Stimulated activated CD8-positive, alpha-beta memory T cell treated with anti-CD3 and anti-CD28 coated beads, Interleukin-7, amount 100 ng/mL, for 1 hour (primary cell): ENCODE measurements at places on chromosomes 7 and 10.

DNA sequence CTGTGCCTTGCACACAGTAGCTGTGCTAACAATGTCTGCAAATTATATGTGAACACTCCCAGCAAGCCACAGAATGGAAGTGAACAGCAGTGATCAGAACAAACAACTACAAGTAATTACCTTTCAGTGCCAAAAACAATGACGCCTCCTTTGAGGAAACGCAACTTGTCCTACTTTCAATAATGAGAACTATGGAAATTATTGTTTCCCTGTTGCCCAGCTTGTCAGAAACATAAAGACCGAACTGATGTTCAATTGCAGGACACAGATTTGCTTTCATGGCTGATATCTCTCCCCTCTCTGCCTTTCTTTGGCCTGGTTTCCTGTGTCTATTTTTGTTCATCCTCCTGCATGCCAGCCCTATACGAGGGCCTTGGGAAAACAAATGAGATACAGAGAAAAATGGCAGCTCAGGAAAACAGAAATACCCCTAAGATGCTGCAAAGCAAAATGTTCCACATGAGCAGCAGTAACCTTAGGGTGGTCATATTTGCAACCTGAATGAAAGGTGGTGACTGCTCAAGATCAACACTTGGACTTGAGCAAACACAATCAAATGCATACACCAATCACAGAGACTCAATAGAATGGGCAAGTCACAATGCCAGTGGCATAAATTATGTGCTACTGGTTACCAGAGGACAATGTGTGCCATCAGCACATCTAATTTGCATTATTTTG is 26.8 kb downstream of the COBL start:
- no peak for DNase-seq

DNA sequence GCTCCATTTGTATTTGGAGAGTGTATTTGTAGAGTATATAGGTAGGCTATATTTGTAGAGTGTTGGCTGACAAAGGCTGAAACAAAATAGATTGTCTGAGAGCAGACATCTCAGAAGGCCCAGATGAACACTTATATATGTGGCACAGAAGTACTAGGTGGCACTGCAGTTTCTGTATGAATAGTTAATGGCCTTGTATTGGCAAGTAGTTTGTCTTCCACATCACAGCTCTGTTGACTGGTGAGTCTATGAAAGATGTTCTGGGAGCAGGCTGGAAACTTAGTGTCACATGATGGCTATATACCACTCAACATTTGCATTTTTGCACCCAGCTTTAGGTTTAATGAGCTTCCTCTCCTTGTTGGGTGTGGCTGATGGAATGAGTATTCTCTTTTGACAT is 51.9 kb downstream of the CCNY start:
- no peak for DNase-seq

- DNase-seq: no peak
Measured at GRCh38 chr7:82507365-82507975, 63.9 kb upstream of the CACNA2D1 start.

GRCh38 chr10:100496567-100496966 is 23.1 kb downstream of the SEC31B start:
- no peak for DNase-seq

DNA sequence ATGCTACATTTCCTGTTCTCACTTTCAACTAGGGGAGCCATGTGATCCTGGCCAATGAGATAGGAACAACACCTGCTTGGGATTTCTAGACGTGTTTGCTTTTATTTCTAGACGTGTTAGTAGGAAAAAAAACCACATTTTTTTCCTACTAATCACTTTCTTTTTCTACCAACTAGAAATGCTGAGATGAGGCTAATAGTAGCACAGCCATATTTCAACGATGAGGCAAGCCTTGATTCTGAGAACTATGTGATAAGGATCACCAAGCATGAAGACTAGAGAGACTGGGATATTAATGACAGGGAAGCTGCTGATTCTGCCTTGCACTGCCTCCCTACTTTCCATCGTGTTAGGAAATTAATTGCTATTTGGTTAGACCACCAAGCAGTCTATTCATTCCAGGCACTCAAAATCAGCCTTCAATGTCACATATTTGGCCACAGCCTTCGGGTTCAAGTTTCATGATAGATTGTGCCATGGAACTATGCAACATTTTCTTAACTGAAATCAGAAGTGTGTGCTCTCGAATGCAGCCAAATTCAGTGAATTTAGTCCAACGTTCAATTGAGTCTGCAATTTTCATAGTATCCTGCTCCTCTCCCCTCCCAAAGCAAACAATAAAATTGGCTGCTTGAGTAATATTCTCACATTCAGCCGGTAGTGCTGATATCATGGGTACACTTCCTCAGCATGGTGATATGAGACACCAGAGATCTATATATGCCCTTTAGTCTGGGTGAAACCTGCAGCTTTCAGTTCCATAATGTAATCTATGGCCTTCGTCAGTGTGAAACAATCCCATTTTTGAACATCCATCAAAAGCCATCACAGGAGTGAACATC is 98.1 kb downstream of the GPR37 start:
- no peak for DNase-seq

- DNase-seq: no peak
Measured at GRCh38 chr7:12385364-12385786, 18.3 kb downstream of the VWDE start.

DNA sequence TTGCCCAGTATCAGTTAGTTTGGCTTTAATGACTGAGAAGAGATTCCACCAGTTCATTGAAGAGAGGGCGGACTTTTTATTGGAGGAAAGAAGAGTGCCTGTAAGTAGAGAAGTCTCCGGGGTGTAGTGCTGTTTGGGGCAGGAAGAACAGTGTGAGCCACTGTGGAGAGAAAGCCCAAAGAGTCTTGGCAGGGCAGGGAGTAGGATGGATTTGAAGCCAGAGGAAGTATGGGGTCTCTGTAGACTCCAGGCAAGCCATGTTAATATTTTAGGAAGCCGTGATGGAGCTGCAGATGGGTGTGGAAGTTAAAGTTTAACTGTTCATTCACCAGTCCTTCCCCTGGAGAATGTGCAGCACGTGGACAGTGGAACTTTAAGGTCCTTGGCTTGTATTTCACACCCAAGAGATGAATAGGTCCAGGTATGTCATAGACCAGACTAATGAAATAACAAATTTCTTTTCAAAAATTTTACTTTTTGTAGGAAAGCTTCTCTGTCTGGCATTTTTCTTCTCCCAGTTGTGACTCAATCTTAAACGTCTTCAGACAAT is 54.1 kb downstream of the TCF7L2 start:
- DNase-seq: no peak

GRCh38 chr10:89651916-89652573 is 7.0 kb upstream of the PANK1 start:
- no peak for DNase-seq

- no peak for DNase-seq
Measured at GRCh38 chr7:42236266-42236975, 588 bp downstream of the GLI3 start.

DNA sequence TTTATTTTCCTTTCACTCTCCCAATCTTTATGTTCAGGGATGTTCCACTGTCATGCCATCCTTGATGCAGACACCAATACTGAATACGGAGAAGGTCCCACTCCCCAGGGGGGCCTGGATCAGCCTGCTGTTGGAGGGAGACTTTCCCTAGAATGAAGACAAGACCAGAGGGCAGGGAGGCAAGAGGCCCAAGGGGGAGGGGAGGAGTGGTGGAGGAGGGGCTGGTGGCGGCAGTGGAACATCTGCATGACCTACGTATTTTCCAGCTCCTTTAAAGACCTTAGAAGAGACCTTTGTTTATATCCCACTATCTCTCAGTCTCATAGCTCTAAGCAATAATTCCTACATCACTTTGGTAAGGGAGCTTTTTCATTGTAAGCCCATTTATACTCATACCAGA is 183.0 kb downstream of the HECW1 start:
- DNase-seq: no peak

DNA sequence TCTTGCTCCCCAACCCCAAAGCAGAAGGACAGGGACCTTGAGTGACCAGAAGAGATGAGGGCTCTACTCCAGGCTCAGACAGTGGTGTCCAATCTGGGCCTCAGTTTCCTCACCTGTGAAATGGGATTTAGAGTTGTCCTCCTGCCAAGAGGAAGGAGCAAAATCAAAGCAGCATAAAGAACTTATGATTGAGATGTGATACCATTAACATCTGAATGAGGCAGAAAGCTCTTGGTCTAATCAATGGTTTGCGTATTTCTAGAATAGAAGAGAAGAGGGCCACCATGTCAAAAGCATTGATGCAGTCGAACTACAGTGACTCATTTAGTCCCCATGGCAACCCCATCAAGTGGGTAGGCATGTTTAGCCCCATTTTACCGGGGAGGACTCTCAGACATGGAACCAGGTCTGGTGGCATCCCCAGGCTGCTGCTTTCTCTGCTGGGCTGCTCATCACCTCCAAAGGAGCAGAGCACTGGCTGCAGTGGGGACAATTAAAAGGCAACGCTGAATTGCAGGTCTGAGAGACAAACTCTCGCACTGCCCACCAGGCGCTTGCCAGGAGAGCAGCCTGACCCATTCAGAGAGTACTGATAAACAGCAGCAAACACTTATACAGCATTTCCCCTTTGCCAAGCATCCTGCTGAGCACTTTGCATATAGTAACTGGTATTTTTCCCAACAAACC is 175.9 kb downstream of the NEURL1 start:
- DNase-seq: no peak

- DNase-seq: no peak
Measured at GRCh38 chr7:124516911-124517310, 248.7 kb downstream of the GPR37 start.

DNA sequence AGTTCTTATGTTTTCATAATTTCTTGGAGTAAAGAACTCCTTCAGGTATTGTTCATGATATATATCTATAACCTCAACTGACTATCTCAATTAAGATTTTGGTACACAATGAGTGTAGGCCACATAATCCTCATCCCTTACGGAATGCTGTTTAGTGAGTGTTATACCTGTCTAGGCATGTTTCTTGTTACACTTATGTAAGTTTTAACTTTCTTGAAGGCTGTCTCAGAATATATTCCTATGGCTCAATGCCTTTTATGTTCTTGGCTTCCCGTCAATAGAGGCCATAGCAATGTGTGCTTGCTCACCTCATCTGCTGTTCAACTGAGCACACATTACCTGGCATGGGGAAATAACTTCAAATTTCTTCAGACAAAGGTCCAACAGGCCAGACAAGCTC is 185.1 kb downstream of the CTTNBP2 start:
- no peak for DNase-seq

GRCh38 chr10:90458054-90458453 is 399.8 kb downstream of the HTR7 start:
- no peak for DNase-seq
